Amniotic stem cell (primary cell): ENCODE measurements at places on chromosomes 3 and 15.
A peak's percentile ranks its signal among the peaks of the same experiment; 100 is the strongest.

DNA sequence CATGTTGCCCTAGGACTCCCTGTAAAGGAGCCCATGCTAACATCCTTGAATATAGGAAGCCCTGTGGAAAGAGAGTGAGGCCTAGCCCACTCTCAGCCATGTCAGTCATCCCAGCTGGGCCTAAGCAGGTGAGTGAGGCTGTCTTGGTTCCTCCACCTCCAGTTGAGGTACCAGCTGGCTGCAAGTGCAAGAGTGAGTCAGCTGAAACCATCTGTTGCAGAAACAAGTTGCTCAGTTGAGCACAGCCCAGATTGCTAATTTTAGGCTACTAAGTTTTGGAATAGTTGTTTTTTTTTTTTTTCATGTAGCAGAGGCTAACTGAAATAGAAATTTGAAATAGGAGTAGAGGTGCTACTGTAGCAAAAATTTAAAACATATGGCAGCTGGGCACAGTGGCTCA, 43.7 kb upstream of the ADPGK start:
- DNase-seq, result no peak

DNA sequence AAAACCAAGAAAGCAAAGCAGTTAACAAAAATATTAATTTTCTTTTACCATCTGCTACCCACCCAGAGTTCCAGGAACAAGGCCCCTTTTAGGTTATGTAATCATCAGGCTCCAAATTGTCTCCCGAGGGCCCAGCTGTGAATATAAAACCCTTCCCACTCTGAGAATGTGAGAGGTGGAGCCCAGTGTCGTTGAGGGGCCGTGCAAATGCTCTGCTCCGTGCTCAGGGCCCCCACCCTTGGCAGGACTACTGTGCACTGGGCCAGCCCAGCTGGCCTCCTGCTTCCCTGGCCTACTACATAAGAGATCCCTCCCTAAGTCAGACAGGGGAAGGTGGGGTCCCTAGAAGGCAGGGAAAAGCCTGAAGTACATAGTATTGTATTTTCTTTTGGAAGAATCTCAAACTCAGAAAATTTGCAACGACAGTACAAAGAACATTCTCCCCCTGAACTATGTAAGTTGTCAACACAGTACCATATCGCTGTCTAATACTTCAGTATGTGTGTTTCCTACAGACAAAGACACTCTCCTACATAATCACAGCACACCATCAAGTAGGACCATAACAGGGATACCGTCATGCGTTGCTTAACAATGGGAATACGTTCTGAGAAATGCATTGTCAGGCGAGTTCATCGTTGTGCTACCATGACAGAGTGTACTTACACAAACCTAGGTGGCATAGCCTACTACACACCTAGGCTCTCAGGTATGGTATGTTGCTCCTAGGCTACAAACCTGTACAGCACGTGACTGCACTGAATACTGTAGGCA, 4.4 kb upstream of the CLEC3B start:
- no peak for DNase-seq

DNA sequence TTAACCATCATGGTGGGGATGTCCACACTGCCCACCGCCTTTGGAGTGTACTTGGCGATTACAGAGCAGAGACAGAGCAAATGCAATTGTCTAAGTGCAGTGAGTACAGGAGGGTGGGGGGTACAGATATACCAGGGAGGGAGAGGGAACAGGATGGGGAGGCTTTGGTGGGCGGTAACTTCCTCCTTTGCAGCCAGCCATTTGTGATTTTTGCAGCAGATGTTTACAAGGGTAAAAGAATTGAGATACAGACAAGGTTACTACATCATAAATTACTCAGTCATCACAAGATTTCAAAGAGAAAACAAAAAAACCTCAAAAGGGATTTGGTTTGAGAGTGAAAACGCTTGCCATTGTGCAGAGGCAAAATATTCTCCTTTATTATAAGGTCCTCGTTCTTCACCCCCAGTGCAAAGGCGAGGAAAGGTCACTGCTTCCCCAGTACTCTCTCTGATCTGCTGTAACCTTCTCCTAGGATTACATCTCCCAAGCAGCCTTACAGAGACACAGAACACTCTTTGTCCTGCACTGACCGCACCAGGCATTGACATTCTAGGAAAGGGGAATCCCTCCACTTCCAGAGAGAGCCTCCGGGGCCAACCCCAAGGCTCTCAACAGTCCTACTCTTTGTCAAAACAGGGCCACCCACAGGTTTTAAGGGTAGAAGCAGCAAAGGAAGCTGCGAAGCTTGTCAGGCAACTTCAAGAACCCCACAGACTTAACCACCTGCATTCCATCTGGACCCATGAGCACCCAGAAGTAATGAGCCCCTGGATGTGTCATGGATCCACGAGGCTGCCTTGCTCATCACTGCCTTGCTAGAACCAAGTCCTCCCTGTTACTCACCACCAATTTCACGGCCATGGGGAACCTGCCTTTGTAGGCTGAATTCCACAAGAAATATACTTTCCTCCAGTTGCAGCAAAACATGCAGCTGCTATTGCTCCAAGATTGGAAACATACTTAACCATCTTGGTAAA, 117.3 kb downstream of the ADAMTS17 start:
- no peak for DNase-seq

DNA sequence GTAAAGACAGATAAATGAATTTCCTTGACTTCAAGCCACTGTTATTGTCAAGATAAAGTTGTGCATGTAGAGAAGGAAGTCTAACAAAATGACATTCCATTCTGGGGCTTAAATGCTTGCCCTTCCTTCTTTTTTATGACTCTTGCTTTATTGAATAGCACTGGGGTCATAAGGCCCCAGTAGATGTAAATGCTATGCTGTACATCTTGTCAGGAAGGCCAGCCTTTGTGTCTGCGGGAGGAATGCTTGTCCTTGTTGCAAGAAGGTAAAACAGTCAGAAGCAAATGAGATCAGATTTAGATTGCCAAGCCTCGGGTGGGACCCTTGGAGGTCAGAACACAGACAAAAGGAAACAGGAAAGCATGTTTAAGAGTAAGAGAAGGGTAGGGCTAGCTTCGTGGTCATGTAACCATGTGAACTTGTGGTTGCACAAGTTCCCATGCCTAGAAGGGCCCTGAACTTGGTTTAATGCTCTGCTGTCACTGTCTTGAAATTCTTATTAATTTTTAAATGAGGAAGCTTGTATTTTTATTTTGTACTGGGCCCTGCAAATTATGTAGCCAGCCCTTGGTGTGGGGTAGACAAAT, 81.5 kb downstream of the PPM1L start:
- DNase-seq, result no peak

GRCh38 chr3:42591811-42592210, 1.2 kb downstream of the SS18L2 start:
- DNase-seq, result no peak

GRCh38 chr15:81224232-81224631, 27.6 kb downstream of the IL16 start:
- DNase-seq, result no peak

GRCh38 chr15:35756623-35757022, 210.7 kb upstream of the DPH6 start:
- no peak for DNase-seq

DNA sequence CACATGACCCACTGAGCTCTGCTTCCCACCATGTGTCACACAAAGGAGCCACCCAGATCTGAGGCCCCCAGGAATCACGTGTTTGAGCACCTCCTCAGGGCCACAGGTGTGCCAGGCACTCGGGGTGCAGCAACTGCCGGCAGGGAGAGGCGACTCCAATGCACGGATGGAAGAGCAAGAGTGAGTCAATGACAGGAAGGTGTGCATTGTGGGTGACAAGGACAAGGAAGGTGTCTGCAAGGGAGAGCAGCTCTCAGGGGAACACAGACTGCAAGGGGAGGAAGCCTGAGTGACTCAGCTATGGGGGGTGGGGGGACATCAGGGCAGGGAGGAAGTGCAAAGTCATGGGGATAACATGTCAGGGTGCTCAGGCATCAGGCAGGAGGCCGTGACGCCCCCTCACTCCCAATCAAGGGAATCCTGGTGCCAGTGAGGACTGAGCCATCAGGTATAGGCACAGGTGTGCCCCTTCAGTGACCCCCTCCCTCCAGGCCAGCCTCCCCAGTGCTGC, 67.4 kb downstream of the NUP210 start:
- DNase-seq, result no peak

GRCh38 chr3:16848007-16848406, 36.7 kb upstream of the PLCL2 start:
- no peak for DNase-seq

DNA sequence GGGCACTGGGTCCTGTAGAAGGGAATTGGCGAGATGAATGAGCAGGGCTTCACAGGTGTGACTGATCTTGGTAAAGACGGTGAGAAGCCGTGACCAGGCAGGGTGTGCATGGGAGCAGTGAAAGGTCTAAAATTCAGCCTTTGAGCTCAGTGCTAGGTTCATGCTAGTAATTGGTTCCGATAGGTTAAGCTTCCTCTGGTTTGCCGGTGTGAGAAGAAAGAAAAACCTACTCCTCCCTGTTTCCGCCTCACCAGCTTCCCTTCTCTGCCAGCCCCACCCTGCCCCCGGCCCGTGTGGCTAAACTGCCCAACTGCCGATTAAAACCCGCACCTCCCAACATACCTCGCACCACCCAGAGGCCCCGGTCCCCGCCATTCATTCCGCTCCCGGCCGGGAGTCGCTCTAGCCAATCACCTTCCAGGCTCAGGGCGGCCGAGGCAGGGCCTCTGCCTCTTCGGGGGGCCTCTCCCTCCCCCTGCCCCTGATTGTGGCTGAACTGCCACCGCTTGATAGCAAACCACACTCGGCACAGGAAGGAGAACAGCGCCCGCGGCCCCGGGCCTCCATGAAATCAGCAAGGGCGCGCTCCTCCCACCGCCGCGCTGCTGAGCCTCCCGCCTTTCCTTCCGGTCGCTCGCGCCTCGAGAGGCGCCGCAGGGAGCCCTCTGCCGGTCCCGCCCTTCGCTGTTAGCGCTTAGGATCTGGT, 7.3 kb upstream of the NRROS start:
- DNase-seq, result peak; percentile 46

- no peak for DNase-seq
These were observed 15.8 kb downstream of the NPTN start for GRCh38 chr15:73617301-73617831.

DNA sequence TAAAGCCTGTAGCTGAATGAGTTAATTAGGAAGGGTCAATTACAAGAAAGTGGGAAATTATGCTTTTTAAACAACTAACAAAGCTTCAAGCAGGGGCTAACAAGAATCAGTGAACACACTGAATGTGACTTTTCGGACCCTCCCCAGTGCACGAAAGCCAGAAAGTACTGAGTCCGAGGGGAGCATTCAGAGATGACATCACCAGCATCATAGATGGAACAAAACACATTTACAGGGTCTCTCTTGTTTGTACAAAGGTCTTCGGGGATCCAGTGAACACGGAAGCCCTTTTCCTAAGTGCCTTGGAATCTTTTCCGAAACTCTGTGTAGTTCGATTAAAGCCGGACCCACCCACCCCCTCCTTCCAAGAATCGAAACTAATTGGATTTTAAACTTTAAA, 829 bp downstream of the DCP1A start:
- no peak for DNase-seq

DNA sequence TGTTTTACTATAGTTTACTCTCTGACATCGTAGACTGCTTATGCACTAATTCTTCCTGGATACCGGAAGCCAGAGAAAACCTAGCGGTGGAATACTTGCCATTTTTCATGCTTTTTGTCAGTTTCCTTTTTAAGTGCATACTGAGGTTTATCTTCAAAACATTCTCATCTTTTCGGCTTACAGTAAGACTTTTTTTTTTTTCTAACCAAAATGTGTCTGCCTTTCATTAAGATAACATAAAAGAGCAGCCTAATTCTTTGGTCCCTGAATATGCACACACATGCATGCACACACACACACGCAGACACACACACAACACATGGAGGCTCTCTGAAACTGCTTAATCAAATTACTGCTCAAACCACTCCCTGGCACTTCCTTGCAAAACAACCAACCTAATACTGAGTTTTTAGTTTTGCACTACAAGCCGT, 1.3 kb downstream of the ZNF445 start:
- DNase-seq, result no peak

DNA sequence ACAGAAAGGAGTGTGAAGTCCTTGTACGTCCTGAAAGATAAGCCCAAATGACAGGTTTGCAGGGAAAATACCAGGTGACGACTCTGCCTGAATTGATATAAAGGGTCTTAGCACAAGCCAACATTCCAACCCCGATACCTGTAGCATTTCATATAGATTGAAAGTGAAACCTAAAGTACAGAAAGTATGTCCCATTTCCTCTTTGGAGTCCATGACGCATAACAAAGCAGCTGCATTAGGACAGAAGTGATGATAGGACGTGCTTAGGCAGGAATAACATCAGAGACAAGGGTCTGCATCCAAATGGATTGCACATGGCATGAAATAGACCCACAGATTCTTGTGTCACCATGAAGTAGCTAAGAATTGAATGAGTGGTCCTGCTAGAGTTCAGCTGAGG, 187.0 kb upstream of the ROBO1 start:
- DNase-seq, result no peak

DNA sequence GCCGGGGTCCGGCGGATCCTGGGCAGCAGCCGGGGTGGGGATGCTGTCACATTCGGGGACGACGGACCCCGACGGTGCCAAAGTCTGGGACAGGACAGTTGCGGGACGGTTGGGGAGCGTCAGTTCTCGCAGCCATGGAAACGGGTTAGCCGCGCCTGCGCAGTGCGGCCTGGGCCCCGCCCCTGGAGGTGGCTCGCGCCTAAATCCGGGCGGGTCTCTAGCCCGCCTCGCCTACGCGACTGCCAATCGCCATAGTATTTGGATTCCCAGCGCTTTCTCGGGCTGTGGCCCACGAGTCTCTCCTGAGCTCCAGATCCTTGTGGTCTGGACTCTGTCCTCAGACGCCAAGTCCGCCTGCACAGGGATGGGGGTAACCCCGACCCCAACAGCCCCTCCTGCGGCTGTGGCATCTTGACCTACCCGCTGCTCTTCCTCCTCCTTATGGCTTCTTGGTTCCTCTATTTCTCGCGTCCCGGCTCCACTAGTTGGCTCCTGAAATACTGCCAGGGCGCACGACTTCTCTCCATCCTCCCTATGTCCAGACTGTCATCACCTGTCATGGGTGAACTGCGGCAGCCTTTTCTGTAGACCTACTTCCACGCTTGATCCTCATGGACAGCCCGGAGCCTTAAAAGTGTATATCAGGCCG, at the start of gene ZMYND10:
ZMYND10 (minus strand) TSS at position 147 of the 649 bp plus-strand sequence. CDS start 153 bp downstream, outside the sequence.
- no peak for DNase-seq

DNA sequence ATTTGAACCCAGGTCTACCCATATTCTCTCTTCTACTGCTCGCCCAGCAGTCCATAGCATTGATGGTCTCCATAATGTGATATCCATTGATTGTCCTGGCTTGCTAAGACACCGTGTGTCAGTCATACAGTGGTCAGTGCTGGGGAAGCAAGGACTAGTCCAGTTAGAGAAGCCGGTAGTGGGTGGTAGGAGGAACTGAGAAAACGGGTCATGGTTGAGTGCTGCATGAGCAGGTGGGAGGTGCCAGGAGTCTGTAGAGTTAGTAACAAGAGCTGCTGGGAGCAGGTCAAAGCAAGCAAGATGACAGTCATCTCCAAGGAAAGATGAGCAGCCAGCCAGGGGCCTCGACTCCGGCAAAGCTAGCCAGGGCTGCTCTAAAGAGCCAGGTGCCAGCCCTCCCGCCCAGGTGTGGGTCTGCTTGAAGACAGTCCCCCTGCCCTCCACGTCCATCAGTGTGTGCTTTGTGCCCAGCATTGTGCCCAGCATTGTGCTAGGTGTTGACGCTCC, 29.5 kb upstream of the USP3 start:
- no peak for DNase-seq

GRCh38 chr15:45372041-45372995, 6.0 kb downstream of the GATM start:
- no peak for DNase-seq

GRCh38 chr3:43442872-43443395, 156.6 kb downstream of the SNRK start:
- DNase-seq, result no peak
